NT2/D1 (cell line): ENCODE measurements at places on chromosomes 7 and 10.

DNA sequence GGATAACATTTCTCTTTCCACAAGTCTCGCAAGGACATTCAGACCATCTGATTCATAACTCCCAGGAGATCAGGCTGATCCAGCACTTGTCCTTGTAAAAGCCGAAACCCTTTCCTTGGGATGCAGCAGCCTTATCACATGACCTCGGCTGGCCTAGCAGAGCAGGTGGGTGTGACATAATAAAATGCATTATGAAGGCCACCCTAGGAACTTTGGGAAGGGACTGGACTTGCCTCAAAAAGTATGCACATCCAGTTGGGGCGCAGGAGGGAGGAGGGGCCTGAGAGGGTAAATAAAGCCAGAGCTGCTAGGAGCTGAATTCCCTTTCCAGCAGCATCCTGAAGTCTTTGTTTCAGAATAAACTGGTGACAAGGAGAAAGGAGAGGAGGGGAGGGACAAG, 260.8 kb downstream of the SNX13 start:
- no peak for DNase-seq

GRCh38 chr7:5695727-5696345, 85.6 kb downstream of the RNF216 start:
- DNase-seq = no peak

- DNase-seq = no peak
These were observed 5.3 kb downstream of the BPGM start for GRCh38 chr7:134651991-134652390.

DNA sequence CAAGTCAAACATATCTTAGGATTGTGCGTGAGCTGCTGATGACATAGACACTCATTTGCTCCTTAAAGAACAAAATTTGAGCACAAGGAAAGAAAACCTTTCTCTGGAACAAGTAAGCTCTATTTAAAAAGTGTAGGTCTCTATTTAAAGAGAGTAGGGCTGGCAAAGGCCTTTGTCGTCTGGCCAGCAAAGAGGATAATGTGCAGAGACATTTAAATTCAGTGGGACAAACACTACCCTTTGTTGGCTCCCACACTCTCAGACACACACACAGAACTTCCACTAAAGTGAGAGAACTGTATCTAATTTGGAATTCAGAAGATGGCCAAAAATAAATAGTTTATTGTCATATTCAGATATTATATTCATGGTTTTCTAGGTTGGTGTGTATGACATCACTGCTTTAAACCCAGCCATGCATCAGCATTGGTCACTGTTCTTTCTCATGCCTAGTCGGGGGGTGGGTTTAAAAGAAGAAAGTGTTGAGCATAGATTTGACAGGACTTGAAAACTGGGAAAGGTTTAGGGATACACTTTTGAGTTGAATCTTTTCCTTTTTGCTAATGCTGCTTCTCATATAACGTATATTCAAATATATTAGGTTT, 49.5 kb upstream of the HDAC9 start:
- no peak for DNase-seq

GRCh38 chr10:119357412-119358151, 150.2 kb downstream of the GRK5 start:
- no peak for DNase-seq

- no peak for DNase-seq
These were observed 34.1 kb downstream of the SAMD8 start for GRCh38 chr10:75145590-75145989.

DNA sequence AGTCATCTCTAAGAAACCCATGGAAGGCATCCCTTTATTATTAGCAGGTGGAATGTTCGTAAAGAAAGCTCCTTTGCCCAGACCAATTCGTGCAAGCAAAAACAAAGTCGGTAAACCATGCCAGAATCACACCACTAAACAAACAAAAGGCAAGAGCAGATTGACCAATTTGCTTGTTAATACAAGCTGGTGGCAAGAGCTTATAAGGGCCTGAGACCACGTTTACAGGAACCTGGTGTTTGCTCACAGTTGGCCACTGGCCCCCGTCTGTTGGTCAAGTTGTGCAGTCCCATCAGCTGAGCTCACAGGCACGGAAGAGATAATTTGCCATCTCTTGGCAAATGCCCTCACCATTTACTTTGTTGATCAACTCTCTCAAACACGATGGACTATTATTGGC, 342.2 kb upstream of the MKI67 start:
- no peak for DNase-seq

- no peak for DNase-seq
These were observed 369.6 kb downstream of the FRMD4A start for GRCh38 chr10:13961097-13961496.

- DNase-seq = no peak
These were observed 224.7 kb downstream of the GLRX3 start for GRCh38 chr10:130360826-130361311.

- no peak for DNase-seq
These were observed 44.9 kb downstream of the PPP1R3C start for GRCh38 chr10:91587710-91588638.

GRCh38 chr7:1452205-1452604, 7.1 kb downstream of the MICALL2 start:
- no peak for DNase-seq

DNA sequence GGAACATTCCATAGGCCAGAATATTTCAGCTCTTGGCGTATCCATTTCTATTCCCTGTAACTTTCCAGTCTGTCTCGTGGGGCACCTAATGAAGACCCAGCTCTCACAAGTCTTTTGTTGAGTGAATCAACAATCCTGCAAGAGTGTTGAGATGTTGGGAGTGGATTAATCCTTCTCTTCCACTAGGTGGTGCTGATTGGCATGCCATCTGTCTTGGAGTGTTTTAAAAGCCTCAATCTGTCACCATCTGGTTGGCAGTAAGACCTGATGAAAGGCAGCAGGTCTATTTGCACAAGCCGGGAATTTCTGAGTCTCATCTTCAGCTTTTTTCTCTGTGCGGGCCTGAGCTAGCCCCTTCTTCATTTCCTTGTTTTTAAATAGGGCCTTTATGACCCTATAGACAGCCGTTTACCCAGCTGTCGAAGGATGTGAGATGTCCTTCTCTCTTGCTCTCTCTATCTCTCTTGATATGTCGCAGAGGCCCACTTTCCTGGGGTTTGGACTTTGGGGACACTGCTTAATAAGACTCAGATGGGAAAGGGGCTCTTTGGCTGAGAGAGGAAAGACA, 180.5 kb downstream of the ZNF365 start:
- DNase-seq = no peak

- peak; percentile 33 for DNase-seq
These were observed at the start of gene MYO3A for GRCh38 chr10:25933653-25934608. MYO3A (plus strand) TSS chr10:25934229; CDS start chr10:25952111, 17,882 bp downstream.

DNA sequence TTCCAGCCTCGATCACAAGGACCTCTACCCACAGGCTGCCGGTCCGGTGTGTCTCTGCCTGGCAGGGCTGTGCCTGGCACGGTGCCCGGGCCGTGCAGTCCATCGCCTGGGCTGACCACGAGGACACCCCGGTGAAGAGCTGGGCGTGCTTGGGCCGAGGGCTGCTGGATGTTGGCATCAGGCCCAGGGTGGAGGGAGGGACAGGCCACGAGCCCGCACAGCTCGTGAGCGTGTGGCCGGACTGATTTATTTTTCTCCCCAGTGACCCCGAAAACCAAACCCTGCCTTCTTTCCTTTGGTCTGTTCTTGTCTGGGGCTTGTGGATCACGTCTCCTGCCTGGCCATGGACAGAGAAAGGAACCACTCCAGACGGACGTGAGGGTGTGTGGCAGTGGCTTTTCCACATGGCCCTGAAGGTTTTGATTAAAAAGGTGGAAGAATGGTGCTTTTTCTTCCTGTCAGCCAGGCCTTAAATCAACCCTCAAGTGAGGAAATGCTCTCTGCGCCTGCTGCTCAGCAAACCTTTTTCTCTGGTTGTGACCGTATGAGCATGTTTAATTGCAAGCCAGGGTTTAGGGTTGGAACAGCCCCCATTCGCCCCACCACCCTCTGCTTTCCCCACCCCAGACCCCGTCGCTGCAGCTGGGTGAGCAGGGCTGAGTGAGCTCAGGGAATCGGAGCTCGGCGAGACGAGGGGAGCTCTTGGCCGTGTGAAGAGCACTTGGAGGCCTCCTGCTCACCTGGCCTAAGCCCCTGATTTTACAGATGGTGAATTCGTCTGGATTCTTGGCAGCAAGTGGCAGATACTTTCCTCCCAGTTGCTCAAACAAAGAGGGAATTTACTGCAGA, 130.1 kb downstream of the RGS10 start:
- no peak for DNase-seq

- no peak for DNase-seq
These were observed 9.7 kb downstream of the AHR start for GRCh38 chr7:17307969-17308648.

GRCh38 chr10:829241-829640, 102.3 kb downstream of the LARP4B start:
- DNase-seq = no peak

DNA sequence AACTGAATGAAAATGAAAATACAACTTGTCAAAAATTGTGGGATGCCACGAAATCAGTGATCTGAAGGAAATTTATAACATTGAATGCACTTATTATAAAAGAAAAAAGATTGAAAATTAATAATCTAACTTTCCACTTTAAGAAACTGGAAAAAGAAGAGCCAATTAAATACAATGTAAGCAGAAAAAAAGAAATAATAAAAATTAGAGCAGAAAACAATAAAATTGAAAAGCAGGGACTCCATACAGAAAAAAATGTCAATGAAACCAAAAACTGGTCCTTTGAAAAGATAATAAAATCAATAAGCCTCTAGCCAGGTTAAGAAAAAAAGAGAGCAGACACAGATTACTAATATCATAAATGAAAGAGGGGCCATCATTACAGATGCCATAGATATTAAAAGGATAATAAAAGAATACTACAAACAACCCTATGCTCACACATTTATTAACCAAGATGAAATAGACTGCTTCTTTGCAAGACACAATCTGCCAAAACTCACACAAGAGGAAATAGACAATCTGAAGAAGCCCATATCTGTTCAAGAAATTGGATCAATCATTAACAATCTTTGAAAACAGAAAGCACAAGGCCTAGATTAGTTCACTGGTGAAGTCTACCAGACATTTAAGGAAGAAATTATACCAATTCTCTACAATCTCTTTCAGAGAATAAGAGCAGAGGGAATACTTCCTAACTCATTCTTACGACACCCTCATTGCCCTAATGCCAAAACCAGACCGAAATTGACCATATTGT, 233.8 kb upstream of the NEBL start:
- DNase-seq = no peak

- no peak for DNase-seq
These were observed 37.0 kb downstream of the RBM20 start for GRCh38 chr10:110681023-110681681.

- no peak for DNase-seq
These were observed 308.8 kb downstream of the PTPRN2 start for GRCh38 chr7:158278745-158279320.

- DNase-seq = no peak
These were observed 33.9 kb upstream of the PPIF start for GRCh38 chr10:79313320-79313719.

GRCh38 chr10:17432723-17433122, 21.7 kb downstream of the ST8SIA6 start:
- no peak for DNase-seq

DNA sequence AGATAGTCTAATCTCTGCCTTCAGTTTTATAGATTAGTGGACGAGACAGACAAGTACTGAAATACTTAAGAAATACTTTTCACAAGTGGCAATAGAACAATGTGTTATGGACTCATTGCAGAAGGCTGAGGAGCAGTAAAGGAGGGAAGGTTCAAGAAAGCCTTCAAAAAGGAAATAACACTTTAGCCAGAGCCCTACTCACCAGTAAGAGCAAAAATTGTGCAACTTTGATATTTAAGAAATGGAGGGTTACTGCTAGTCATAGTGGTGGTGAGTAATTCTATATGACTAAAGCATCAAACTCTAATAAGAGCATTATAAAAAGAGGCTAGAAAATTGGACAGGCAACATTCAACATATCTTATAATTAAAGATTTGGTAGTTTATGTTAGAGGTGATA, 28.8 kb downstream of the PTPN12 start:
- no peak for DNase-seq

- no peak for DNase-seq
These were observed 2.2 kb downstream of the MRC1 start for GRCh38 chr10:17811146-17811865.

GRCh38 chr7:1085910-1086421, 1.9 kb upstream of the GPER1 start:
- no peak for DNase-seq

DNA sequence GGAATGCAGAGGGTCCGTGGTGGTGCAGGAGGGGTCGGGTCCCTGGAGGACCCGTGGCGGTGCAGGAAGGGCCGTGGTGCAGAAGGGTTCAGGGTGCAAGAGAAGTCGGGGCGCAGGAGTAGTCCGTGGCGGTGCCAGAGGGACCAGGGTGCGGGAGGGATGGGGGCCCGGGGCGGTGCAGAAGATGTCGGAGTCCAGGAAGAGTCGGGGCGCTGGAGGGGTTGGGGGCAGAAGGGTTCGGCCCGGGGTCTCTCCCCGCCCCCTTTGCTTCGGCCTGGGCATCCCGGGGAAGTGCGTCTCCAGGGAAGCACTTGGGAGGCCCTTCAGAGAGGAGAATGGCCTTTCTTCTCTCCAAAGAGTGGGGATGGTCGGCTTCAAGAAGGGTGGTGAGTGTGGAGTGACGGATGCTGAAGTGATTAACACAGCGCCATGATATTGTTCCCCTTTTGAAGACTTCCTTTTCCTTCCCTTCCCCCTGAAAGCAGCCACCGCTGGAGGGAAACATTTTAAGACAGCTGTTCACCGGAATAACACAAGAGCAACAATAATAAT, 997 bp downstream of the WDR37 start:
- DNase-seq = no peak

DNA sequence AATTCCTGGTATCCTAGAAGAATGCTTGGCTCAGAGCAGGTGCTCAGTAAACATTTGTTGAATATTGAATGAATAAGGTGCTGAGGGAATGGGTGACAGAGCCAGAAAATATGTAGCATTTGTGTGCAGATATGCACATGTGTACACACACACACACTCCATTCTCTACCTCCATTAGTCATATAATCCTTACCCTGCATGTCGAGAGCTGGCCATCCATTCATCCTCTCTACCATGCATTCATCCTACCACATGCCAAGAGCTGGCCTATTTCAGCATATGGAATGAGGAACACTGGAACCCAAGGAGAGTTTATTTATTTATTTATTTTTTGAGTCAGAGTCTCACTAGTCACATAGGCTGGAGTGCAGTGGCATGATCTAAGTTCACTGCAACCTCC, 284.8 kb downstream of the PLXNA4 start:
- no peak for DNase-seq

DNA sequence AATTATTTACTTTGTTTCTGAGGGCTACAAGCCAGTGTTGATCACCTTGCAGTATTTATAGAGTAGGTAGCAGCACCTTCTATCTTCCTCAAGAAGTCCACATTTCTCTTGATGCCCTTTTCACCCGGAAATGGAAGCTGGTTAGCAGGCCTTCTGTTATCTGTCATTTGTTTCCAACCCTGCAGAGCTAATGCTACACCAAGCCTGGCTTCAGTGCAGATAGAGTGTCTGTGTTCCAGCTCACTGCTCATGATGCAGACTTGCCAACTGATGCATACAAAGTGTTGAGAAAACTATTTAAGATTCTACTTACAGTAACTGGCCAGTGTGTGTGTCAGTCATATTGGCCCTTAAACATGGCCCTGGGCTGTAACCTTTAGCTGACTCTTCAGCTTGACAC, 301.0 kb downstream of the LHFPL3 start:
- no peak for DNase-seq

- DNase-seq = no peak
These were observed 68.1 kb upstream of the RNF148 start for GRCh38 chr7:122770686-122771335.

- no peak for DNase-seq
These were observed 500.2 kb upstream of the GALNT17 start for GRCh38 chr7:70631718-70632117.

- DNase-seq = no peak
These were observed 42.7 kb upstream of the ATRNL1 start for GRCh38 chr10:115050375-115051010.
